IPS-NIHi11 (cell line): ENCODE measurements at places on chromosomes 16 and 17.

DNA sequence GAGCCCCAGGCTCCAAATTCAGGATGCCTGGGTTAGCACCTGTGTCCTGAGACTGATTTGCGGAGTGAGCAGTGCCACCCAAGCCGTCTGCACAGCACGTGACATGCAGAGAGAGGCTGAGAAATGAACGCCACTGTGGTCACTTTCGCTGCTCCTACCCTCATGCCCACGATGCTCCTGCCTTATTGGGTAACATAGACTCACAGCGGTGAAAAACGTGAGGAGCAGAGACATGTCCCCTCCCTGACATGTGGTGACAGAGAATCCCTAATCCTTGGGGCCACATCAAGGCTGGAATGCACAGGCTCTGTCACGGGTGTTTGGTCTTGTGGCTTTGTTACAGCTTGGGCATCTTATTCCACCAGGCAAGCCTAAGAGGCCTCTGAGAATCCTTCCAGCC, 52.1 kb upstream of the CACNG5 start:
- no peak for DNase-seq

DNA sequence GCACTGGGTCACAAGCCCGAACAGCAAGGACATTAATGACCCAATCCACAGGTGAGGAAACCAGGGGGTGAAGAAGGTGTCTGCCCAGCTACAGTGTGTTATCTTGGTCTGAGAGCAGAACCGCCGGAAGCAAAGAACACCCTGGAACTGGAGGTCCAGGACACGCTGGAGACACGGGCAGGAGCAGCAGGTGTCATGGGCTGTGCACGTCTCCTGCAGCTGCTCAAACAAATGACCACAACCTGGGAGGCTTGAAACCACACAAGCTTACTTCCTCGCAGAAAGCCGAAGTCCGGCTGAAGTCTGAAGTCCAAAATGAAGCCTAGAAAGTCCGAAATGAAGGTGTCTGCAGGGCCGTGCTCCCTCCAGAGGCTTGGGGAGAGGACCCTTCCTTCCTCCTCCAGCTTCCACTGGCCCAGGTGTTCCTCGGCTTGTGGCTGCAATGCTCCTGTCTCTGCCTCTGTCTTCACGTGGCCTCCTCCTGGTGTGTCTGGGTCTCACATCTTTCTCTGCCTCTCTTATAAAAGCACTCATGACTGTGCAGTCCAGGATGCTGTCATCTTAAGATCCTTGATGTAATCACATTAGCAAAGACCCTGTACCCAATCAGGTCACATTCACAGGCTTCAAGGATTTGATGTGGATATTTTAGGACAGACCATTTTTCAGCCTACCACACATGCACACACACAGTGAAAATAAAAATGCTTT, 351.2 kb downstream of the C16orf95 start:
- DNase-seq: no peak

DNA sequence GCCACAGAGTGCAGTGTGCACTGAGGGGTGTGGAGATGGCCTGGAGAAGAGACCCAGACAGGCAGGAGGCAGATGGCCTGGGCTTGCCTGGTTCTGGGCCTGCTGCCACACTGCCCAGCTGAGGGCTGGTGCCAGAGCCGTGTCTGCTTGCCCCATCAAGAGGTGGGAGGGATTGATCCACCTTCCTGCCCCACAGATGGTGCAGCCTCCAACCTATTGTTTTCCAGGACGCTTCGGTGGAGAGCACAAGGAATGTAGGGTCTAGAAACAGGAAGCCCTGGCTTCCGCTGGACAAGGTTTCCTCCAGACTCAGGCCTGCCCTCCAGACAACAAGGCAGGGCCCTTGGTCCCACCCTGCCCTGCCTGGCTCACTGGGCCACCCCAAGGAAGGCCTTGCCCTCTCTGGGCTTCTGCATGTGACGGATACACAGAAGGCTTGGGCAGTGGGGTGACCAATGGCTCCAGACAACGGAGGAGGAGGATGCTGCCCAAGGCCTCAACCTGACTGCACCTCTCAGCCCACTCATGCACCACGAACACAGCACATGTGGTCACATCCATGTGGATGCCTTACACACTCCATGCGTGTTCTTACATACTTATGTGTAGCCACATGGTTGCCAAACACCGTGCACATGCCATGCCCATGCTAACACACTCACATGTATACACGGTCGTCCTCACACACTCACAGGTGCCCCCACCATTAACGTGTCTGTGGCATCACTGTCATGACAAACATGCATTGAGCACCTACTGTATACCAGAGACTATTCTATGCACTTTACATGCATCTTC, 6.5 kb upstream of the CDH5 start:
- DNase-seq: no peak

DNA sequence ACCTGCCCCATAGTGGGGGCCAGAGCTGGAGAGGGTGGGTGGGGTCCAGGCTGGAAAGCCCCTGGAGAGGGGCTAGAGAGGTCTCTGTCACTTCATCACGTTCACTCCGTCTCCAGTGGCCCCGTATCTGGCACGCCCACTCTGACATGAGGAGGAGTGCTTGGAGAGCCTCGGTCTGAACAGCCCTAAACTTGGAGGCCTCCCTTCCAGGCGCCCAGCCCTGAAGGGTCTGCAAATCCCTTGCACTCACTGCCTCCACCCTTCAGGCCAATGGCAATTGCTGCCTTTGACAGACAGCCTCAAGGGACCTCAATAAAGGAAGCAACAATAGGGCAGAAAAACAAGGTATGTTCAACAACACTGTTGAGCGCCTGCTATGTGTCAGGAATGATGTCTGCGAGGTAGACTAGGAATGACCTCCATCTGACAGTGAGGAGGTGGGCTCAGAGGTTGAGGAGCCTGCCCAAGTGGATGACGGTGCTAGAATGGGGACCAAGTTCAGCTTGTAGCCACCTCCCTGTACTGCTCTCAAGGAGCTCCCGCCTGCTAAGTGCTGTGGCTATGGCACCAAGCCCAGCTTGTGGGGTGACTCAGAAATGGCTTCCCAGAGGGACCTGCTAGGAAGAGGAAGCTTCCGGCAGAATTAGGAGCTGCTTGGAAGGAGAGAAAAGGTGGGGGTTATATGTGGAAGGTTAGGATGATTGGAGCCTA, 2.9 kb upstream of the EPX start:
- peak; percentile 34 for DNase-seq

DNA sequence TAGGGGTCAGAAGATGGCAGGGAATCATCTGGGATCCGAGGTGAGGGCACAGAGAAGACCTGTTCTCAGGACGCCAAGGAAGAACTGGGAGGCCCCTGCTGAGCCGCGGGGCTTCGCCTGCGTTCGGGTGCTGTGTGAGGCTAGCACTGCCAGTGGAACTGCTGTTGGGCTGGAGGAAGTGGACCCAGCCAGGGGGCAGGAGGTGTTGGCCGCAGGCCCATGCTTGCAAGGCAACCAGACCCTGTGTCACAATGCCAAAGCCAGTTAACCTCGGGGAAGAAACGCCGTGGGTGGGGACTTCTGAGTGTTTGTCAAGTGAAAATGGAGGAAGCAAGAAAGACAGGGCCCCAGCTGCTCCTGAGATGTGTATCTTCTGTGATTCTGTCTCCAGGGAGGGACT, 185.5 kb downstream of the LGALS9B start:
- DNase-seq: no peak

- DNase-seq: no peak
Observed at GRCh38 chr16:67470359-67470758, 10.6 kb downstream of the ATP6V0D1 start.

- DNase-seq: no peak
Observed at GRCh38 chr16:11692651-11693050, 24.4 kb downstream of the SNN start.

DNA sequence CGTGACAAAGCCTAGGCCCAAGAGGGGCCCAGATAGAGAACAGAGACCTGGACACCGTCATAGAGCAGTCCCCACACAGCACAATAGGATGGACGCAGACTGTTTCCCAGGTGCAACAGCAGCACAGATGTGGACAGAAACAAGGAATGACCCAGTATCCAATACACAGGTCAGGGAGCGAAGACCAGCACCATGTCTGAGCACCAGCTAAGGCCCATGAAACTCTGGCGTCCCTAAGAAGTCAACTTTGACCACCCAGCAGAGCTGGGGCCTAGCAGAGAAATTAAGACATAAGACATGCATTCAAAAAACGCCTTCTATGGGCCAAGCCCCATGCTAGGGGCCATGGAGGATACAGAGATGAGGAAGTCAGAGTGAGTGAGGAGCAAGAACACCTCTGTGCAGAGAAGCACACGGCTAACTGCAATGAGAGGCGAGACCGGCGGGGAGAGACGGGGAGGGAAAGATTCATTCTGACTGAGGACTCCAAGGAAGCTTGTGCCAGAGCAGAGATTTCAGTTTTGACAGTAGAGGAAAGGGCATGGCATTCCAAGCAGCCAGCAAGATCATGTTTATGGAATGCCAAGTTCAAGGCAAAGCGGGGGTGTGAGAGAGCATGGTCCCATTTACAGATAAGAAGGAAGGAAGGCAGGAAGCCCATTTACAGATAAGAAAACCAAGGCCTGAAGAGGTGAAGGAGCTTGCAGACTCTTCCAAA, 50.8 kb downstream of the PITPNM3 start:
- DNase-seq: no peak

DNA sequence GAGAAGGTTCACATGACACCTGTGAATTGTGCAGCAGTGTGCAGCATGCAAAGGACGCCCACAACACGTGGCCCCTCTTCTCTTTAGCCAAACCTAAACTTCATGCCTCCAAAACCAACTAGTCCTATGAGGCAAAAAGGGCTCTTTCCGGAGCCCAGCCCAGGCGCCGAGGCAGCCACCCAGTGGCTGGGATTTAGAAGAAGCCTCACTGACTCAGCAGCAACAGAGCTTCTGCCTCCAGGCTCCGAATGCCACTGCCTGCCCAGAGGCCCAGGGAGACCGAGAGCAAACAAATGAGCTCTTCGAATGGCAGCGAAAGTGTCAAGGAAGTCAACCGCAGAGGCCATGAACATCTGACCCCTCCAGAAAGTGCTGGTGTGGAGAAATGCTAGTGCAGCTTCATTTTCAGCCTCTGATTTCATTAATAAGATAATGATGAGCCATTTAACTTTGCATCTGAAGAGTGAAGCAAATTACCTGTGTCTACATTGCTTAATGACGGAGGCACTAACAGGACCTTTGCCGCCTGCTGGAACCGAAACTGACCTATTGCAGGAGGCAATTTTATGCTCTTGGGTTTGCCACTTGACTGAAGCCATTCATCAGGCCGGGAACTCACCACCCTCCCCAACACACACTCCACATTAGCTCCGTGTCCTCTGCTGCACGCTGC, 157.7 kb upstream of the RPL38 start:
- DNase-seq: peak; percentile 33

DNA sequence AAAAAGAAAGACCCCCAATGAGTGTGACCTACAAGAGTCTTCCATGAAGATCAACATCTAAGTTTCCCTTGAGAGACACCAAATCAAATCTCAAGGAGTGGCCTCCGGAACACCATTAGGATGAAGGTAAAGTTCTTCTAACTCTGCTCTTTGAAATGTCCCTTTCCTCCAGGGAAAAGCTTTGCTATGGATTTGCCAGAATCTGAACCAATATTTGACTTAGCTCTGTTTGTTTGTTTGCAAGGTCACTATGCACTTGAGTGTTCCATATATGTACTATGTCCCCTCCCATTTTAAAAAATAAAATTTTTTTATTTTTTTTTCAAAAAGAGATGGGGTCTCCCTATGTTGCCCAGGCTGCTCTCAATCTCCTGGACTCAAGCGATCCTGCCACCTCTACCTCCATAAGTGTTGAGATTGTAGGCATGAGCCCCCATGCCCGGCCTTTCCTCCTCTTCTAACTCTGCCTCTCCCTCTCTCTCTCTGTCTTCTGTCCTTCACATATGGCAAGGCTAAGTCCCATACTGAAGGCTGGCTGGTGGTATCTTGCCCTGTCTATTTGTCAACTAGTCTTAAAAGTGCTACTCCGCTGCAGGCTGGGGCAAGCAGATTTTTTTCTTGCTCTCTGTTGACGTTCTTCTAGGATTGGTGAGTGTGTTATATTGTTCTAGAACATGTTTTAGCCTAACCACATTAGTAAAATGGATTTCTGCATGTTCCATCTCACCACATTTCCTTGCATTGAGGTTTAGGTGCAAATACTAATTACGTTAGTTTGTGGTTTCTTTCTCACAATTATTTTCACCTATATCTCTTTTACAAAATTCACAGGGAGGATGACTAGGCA, 276.7 kb upstream of the DYNLRB2 start:
- DNase-seq: no peak

- no peak for DNase-seq
Observed at GRCh38 chr17:59361916-59362810, 30.7 kb downstream of the YPEL2 start.

DNA sequence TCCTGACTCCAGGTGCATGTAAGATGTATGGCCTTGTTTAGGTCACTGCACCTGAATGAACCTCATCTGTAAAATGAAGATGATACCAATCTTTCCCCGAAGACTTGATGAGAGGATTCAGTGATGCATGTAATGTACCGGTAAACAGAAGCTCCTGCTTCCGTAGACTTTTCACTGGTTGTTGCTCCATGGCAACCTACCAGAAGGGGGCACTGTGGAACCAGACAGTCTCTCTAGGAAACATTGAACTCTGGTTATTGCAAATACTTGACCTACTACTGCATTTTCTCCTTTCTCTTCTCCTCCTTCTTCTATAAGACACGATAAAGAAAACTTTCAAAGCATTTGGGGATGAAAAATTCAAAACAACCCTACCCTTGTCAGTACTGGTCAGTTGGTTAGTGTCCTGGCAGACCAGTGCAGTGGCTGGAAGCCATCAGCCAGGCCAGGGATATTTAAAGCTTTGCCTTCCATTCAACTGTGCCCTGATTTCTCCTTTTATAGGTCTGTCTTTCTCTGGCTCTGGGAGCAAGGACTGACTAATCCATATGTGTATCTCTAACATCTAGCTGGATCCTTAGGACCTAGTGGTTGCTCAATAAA, 667.4 kb upstream of the SALL1 start:
- DNase-seq: peak; percentile 49

- no peak for DNase-seq
Observed at GRCh38 chr16:27819881-27820610, 243.5 kb downstream of the GSG1L start.

DNA sequence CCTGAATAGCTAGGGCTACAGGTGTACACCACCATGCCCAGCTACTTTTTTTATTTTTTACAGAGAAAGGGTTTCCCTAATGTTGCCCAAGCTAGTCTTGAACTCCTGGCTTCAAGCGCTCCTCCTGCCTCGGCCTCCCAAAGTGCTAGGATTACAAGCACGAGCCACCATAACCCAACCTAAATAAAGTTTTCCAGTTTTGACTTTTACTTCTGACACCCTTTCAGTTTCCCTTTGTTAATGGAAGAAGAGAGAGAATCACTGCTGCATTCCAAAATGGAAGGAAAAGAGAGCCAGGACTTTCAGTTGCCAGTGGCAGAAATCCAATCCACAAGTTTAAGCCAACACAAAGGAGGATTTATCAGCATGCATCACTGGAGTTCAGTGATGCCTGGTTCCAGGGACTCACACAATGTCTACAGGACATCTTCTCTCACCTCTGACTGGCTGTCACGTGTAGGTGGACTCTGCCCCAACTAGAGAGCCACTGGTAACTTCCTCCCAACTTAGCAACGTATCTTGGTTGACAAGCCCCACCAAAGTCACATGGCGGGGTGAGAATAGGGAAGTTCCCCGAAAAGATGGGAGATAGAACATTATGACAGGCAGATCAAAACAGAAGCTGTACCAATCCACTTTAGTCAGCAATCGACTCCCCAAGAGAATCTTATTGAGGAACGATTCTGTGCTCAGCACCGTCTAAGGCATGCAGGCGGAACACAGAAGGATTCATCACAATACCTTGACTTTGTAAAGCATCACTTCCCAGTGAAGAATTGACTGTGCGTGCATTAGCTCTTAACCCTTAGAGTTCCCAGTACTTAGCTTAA, 46.5 kb downstream of the GAS7 start:
- DNase-seq: no peak

- DNase-seq: no peak
Observed at GRCh38 chr16:58105631-58106030, 23.6 kb downstream of the CFAP20 start.

GRCh38 chr16:31754998-31755615, 118.5 kb upstream of the ZNF267 start:
- no peak for DNase-seq
